A172 (cell line): ENCODE measurements at places on chromosomes 5 and 9.

DNA sequence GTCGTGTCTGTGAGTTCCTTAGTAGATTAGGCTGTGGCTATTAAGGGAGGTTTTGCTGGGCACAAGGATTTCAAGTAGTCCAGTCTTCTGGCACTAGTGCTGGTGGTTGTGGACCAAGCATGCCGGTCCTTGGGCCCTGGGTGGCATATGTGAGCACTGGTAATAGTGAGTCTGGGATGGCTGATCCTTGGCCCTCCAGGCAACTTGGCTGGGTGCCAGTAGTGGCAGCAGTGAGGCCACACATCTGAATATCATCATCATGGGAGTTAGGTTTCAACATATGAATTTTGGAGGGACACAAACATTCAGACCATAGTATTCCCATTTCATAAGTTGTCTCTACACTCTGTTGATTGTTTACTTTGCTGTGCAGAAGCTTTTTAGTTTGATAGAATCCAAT lies 25.3 kb upstream of the APBA1 start:
- no peak for DNase-seq

DNA sequence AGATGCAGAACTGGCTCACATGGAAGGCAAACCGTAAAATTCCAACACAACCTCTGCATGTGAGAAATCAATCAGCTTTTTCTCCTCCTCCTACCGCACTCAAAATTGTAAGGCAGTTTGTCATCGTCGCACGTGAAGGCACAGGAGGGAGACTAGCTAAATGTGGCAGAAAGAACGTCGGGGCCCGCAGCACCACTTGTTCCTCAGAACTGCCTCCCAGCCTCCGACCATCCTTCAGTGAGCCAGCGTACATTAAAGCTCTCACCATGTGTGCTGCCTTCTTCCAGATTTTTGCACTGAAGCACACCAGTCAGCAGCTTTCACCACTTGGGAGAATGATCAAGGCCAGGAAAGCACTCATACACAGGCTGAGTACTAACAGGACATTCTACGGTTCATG lies 105.9 kb downstream of the RFX3 start:
- no peak for DNase-seq

GRCh38 chr5:14380712-14381111 lies 200.9 kb upstream of the OTULINL start:
- DNase-seq = no peak

DNA sequence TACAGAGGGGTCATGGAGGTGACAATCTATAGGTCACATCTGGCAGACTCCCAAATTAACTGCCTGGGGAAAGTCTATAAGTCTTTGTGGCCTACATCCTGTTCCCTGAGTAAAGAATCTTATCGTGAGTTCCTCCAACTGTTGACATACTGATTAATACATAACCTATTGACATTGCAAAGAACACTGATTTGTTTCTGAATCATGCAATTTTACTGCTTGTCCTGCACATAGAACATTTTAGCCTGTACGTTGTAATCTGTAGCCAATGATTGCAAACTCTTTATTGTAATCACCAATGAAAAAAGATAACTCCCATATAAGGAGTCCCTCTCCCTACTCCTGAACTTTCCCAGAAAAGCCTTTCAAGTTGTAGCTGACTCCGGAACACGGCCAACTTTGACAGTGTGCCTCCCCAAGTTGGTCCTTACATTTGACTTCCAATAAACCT lies 18.8 kb upstream of the OR2K2 start:
- DNase-seq = no peak

DNA sequence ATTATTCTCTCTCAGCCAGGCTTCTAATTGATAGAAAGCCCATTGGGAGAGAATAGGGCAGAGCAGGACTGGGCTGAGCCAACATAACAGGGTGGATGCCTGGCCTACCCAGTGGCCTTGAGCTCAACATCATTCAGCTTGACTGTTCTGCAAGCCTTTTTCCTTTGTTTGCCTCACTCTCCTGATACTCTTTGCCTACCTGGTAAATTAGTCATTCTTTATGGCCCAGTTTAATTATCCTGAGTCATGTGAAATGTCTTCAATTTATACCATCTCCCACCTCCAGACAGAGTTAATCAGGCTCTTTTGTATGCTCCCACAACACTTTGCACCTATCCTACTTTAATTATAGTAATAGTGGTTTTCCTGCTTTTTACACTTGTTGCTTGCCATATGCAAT lies 13.6 kb downstream of the GLRA1 start:
- no peak for DNase-seq

DNA sequence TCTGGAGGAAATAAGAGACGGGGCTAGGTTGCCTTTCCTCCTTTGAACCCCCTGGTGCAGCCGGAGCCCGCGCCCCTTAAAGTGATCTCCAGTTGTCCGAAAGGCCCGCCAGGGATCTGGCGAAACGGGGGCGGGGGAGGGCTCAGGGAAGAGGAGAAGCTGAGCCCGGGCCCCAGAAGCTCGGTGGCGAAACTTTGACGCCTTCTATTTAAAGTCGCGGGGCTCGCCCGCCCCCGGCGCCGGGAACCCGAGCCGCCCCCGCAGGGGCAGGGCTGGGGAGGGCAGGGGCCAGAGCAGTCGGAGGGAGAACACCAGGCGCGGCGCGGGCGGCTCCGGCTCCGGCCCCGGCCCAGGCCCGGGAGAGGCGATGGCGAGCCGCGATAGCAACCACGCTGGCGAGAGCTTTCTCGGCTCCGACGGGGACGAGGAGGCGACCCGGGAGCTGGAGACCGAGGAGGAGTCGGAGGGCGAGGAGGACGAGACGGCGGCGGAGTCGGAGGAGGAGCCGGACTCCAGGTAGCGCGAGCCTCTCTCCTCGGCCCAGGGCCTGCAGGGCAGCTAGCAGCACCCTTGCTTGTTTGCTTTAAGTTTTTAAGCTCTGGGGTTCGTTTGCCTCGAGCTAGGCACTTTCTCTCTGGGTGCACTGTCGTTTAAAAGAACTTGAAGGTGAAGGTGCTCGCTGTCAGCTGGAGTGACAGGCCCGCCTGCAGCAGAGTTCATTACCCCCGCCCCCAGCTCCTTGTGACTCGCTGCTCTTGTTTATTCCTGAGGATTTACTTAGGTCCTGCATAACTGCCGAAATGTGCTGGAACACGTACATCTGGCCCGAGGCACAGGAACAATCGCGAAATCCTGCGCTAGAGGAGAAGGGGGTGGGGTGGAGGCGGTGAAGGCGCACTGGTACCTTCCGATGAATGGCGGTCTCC lies at the start of gene CMYA5:
CMYA5 (plus strand) TSS at position 296 of the 926 bp plus-strand sequence; CDS start at position 368, 72 bp downstream.
- DNase-seq = no peak

DNA sequence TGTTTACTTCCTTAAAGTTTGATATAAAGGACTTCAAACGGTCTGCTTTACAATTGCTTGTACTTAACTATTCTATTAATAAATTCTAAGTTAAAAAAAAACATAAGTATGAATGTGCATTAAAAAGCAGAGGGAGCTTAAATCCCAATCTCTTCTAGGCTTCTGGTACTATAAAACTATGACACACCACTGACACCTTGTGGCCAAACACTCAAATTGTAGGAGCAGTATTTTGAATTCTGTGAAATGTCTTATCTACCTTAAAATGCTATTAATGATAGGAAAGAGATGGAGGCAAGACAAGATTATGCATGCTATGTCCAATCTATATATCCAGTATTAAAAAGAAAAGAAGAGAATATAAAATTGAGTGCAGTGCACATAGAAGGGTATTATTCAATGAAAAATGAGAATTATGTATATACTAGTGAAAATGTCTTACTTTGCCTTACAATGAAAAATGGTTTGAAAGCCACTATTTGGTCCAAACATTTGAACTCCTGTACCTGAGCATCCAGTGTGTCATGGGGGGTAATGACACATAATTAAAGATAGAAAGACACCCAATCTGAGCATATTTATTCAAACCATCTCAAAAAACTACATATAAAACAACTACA lies 87.6 kb downstream of the ERP44 start:
- peak; percentile 58 for DNase-seq

DNA sequence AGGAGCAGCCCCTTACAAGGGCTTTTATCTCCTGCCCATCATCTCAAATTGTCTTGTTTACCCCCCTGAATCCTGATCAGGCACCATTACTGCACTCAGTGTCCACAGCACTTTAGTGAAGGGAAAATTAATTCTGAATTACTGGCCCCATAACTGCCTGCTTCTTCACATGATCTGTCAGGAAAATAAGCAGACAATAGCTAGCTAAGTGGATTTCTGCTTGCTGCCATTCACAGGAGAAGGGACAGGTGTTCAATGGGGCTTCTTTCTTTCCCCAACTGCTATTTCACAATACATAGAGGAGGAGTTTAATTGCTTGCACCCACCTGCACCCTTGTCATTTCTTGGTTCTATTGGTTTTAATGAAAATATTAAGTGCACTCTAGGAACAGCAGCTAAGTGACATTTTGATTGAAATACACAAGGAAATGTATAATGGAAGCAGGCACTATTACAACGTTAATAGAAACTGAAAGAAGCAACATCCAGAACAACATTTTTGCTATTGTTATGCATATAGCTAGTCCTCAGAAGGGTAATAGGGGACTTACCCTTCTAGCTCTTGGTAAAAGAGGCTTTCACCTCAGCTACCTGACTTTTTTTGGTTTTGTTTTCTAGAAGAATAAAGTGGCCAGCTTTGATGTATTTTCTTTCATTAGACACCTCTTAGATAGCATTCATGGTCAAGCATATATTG lies 599.3 kb upstream of the TLE4 start:
- DNase-seq = no peak

DNA sequence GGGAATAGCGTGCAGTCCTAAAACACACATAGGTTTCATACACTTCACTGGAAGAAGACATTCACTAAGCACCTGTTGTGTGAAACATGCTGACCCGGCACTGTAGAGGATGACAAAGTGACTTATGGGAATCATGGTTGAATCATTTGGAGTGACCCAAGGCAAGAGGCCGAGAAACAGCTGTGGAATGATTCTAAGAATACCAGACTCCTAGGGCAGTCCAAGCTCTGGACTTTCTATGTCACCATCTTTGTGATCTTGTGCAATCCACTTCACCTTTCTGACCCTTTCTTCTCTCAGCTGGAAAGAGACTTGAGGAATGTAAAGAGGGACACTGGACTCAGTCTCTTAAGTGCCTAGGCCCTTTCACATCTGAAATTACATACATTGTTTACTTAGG lies 13.1 kb downstream of the MSANTD3 start:
- DNase-seq = peak; percentile 39

DNA sequence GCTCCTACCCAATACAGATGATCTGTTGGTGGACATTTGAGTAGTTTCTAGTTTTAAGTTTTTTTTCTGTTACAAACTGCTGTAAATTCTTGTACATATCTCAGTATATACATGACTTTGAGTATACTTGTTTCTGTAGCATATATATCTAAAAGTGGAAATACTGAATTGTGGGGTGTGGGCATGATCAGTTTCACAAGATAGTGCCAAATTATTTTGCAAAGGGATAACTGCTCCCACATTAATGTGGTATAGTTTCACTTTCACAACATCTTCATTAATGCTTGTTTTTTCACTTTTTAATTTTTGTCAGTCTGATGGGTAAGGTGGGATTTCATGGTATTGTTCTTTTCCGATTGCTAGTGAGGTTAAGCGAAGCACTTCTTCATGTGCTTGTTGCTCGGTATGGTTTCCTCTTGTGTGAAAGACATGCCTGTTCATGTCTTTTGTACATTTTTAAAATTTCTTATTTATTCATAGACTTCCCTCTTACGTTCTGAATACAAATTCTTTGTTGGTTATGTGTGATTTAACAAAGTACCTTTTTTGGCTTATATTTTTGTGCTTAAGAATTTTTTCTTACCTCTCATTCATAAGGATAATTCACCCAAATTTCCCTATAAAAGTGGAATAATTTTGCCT lies 103.5 kb downstream of the CDC42SE2 start:
- no peak for DNase-seq

GRCh38 chr9:72949918-72950325 lies 2.9 kb downstream of the ALDH1A1 start:
- no peak for DNase-seq

DNA sequence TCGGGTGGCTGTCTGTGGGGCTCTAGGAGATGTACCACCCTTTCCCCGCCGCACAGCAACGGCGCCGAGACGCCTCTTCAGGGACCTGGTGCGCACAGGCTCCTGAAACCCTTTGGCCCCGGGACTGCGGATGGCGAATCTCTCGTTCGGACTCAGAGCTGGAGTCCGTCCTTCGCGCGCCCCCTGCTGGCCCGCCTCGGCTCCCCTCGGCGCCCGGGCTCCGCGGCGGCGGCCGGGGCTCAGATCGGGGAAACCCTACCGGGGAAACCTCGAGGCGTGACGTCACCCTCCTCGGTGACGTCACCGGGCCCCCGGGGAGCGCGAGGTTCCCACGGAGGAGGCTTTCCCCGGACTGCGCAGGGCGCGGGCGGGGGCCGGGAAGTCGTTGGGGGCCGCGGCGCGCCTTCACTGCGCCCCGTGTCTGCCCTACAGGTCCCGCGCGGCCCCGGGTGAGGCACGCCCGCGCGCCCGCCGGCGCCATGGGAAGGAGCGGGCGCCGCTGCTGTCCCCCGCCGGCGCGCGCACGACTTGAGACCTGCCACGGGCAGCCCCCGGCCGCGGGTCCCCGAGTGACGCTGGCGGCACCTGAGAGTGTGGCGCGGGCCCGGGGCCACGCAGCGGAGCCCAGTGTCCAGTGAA lies 7.9 kb downstream of the PRR7 start:
- no peak for DNase-seq

GRCh38 chr5:36396640-36397039 lies 94.9 kb upstream of the RANBP3L start:
- DNase-seq = no peak

DNA sequence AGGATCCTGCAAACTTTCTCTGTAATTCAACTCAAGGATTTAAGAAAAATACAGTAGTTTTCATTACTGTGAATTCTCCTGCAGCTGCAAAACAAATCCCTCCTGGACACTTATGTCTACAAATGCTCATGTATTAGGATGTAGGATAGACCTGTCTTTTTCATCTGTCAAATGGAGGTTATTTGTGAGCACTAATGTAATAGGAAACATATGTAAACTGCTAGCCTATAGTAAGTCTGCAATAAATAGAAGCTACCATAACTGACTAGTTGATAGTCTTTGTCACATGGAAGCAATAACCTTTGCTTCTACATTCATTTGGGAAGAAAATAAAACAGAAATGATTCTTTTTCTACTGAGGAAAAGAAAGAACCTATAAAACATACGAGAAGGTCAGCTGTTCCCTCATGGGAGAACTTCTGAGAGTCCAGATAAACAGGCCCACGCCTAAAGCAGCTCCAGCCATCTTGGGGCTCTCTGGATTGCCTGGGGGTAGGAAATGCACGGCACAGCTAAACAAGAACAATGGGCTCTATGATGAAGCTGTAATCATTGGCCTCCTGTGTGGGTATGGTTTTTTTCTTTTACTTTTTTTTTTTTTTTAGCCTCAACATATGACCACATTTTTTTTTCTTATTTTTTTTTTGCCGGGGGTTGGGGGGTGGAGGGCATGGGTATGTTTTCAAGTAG lies 6.2 kb downstream of the KCNV2 start:
- DNase-seq = no peak

DNA sequence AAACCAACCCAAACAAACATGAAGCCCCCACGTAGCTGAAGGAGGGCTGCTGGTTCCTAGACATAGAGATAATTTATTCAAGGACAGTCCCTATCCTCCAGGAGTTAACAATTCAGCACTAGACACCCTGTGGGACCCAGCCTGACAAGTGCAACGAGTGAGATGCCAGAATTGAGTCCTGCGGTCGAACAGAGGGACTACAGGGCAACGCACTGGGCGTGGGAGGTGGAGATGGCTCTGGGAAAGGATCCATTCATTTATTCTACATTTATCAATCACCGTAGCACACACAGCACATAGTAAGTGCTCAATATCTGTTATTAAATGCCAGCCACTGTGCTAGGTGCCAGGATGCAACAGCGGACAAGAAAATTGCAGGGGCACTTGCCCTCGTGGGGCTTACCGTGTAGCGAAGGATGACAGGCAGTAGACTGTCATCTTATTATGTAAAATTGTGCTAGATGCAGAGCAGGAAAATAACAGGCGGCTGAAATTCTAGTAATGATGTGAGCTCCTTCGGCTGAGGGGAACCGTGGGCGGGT lies 855 bp upstream of the ARHGAP26 start:
- DNase-seq = no peak
